DMS79 (cell line): ENCODE measurements at places on chromosomes 5 and 9.

GRCh38 chr5:57937025-57937424 lies 454.4 kb upstream of the ACTBL2 start:
- no peak for DNase-seq

GRCh38 chr9:7298123-7298522 lies 501.5 kb downstream of the DMAC1 start:
- DNase-seq: no peak

- DNase-seq: no peak
Measured at GRCh38 chr5:139426203-139426885, 13.0 kb downstream of the DNAJC18 start.

- DNase-seq: no peak
Measured at GRCh38 chr9:112121633-112122032, 53.5 kb downstream of the SUSD1 start.

- no peak for DNase-seq
Measured at GRCh38 chr5:52994266-52994665, 5.1 kb downstream of the ITGA2 start.

DNA sequence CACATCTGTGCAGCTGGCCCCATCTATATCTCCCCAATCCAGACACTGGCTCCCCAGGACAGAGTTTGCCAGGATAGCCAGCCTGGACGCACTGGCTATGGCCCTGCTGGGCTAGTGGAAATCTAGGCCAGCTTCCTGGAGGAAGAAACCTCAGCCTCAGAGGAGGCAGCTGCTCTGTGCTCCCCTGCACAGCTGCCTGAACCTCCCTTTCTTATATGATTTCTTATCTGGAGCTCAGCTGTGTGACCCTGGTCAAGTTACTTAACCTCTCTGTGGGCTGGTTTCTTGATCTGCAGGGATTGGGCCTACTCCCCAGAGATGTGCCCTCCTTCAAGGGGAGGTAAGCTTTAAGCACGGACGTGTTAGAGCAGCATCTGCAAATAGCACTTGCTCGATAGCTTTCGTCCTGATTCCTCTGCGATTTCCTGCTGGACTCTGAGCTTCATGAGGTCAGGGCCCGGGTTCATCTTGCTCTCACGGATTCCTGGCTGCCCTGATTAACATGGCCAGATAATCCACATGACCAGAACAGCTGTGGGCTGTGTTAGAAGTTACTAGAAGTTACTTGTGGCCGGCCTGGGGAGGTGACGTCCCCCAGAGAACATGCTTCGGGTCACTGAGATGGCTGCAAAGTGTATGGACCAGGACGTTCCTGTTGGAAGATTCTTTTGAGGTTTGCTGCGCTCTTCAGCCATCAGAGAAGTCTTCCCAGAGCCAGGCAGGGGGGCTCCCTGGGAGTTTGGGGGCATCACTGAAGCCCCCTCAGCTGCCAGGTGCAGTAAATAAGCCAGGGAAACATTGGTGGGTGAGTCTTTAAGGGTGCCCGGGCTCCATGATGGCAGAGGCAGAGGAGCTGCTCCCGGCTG lies 14.5 kb downstream of the C9orf50 start:
- no peak for DNase-seq

- DNase-seq: no peak
Measured at GRCh38 chr9:27247756-27248155, 49.2 kb downstream of the EQTN start.

DNA sequence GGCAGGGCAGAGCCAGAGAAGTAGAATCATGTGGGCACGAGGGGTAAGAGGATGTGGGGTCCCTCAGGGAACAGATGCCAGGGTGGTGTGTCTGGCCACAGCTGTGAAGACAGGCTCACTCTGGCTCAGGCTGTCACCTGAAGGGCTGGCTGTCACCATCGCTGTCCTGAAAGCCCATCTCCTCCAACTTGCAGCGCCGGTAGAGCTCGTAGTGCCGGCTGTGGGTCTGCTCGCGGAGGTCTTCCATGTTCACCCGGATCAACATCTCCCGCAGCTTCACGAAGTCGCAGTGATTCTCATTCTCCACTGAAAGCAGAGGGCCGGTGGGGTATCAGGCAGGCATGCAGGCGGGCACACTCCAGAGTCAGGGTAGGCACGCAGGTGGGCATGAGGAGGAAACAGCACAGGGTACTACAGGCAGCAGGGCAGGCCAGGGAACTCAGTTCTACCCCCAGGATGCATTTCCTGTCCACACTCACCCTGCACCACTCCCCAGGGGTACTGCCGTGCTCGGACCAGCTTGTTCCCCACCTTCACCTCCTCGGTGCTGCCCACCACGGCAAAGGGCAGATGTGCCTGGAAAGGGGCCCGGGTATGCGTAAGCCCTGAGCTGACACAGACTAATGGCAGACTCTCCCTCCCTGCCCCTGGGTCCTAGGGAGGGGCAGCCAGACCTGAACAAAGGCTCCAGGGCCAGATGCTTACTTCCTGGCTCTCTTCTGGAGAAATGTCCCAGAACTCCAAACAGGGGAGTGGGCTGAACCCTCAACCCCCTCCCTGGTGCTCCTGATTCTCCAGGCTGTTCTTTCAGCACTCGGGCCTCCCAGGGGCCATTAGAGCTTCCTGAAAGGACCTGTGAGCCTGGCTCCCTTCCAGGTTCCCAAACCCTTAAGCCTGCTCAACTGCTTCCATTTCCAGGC lies 14.4 kb downstream of the CCNI2 start:
- no peak for DNase-seq

DNA sequence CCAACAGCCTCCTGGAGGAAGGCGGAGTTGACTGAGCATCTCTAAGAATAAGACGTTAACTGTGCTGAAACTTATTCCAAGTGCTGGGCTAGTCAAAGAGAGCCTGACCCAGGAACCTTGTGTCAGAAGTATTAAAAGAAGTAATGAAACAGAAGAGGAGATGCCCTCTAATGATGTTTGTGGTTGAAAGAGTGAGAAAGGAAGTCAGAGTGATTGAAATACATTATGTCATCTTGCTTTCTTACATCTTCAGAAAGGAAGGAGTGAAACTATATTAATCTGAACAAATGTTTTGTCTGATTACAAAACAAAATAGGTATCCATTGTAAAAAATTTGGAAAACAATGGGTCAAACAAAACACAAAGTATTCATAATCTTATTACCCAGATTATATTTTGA lies 460.7 kb downstream of the NTRK2 start:
- no peak for DNase-seq

GRCh38 chr9:128550226-128550625 lies 2.2 kb upstream of the SPTAN1 start:
- DNase-seq: no peak

- DNase-seq: no peak
Measured at GRCh38 chr9:137041124-137041523, 4.9 kb downstream of the NPDC1 start.

DNA sequence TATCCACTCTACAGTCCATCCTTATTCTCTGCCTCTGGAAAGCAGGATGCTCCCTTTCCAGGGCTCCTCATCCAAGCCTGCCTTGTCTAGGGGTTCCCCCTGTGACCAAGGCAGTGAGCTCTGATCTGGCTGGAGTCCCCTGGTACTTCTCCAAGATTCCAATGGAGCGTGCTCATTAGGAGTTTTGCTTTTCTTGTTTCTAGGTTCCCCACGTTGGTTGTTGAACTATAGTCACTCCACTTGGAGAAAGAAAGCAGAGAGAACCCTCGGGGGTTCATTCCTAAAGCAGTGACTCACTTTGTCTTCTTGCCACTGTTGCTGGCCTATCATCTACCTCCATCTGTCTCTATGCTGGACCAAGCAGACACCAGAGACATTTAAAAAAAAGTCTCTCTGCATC lies 192.6 kb downstream of the TLE4 start:
- DNase-seq: no peak

- DNase-seq: no peak
Measured at GRCh38 chr9:129667850-129668249, 2.4 kb downstream of the PRRX2 start.

DNA sequence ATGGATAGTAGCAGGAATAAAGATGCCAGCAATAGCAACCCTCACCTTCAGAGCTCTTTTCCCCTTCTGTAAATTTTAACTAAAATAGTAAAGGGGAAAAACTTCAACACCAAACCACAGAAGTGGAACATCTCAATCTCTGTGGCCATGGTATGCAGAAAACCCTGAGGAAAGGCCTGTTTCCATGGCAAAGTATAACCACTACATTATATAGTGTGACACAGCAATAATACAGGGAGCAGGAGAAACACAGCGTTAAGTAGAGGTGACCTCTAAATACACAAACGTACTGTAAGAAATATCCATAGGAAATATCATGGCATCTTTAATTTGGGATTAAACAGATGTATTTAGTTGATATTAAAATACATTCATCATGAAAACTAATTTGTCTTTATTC lies 106.4 kb downstream of the SLC24A2 start:
- DNase-seq: no peak

DNA sequence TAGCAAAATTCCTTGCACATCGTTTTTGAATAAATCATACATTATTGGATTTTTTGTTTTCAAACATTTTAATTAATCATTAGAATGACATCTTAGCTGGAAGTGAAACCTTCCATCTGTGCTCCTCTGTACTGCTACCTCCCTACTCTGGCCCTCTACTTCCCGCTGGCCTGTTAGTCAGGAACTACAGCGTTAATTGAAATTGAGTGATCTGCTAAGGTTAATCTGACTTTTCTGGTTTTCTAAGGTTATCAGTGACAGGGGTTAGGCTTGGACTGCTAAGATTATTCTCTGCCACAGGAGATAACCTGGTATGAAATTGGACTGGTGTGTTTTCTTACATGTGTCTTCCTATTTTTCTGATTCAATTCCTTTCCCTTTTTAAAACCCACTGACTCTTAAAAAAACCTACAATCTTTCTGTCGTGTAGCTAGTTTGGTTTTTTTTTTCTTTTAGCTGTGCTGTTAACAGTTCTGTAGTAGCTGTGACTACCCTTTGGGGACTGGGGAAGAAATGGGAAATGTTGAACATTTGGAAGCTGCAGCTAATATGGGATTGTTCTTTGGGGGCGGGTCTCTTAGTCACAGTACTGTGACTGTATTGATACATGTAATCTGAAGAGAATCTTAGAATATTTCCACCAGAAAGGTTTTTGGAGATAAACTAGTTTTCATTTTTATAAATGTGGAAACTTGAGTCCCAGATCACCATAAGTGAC lies 4.6 kb downstream of the KIF2A start:
- no peak for DNase-seq

DNA sequence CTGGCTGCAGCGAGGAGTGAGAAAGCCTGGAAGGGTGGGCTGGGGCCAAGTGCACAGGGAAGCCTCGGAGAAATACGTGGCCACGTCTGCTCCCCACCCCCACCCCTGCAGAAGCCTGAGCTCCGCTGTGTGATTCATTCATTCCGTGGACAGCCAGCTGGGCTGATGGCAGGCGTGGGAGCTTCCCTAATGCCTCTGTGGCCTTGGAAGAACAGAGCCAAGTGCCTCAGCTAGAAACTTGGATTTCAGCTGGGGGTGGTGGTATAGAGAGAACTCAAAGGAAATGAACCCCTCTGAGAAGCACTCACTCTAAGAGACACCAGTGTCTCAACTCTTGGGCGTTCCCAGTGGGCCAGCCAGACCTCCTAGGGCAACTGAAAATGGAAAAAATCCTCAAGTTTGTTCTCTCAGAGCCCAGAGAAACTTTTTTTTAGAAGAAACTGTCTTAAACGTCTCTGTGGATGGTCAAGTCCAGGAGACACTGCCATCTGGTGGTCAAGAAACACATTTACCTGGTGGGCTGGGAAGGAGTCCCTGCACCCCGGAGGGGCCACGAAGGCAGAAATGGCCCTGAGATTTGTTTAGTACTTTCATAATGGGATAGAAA lies 18.0 kb downstream of the ATOX1 start:
- DNase-seq: no peak

GRCh38 chr5:73380710-73381589 lies 67.6 kb downstream of the FOXD1 start:
- DNase-seq: no peak

DNA sequence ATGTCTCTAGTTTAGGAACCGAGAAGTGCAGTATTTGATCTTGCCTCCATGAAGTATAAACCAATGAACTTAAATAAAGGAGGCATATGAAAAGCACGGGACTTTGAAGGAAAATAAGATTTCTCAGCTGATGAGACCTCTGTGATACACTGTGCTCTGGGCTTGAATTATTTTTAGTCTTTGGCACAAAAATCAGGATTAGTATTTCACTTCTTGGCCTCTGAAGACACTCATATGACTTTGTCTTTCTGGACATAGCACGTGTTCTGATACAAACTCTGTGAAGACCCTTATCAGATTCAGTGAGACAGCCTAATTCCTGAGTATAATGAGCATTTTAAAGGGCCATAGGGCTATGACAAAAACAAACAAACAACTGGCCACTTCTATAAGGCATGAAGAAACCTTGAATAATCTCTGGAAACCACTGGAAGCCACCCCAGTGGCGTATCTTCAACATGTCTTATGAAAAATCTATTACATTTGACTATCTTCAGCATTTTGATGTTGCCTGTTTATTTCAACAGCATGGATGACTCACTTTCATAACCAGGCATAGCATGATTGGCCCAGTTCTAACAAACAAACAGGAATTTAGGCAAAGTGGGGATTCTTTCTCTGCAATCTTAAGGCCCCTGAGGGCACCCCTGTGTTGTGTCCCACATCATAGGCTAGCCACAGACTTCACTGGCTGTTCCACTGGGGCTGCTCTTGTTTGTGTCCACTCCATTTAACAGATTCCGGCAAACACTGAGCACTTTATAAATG lies 90.3 kb upstream of the ZNF462 start:
- no peak for DNase-seq

DNA sequence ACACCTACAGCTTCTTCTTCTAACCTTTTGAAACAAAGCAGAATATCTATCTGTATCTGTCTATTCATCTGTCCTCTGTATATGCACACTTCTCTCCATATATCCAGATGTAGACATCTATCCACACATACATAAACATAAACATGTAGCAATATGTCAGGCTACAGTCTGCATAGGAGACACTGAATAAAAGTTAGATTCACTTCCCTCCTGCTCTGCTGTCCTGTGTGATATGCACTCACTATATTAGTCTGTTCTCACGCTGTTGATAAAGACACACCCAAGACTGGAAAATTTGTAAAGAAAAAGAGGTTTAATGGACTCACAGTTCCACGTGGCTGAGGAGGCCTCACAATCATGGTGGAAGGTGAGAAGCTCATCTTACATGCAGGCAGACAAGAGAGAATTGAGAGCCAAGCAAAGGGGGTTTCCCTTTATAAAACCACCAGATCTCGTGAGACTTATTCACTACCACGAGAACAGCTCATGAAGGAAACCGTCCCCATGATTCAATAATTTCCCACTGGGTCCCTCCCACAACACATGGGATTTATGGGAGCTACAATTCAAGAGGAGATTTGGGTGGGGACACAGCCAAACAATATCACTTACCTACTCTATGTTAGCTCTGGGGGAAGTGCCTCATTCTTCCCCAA lies 24.1 kb downstream of the RANBP3L start:
- DNase-seq: no peak

GRCh38 chr5:76458486-76458830 lies 55.4 kb downstream of the IQGAP2 start:
- DNase-seq: no peak

- no peak for DNase-seq
Measured at GRCh38 chr5:307794-308579, 13.5 kb upstream of the AHRR start.
